Cortex of kidney (tissue), 1 donor: ENCODE measurements at places on chromosomes 4 and X.

GRCh38 chrX:74656079-74656745, 41.8 kb upstream of the RLIM start:
- no peak for DNase-seq

- DNase-seq: no peak
Measured at GRCh38 chr4:94378047-94378446, 35.4 kb upstream of the HPGDS start.

GRCh38 chr4:157804986-157805385, 367.8 kb downstream of the GASK1B start:
- DNase-seq: no peak

- DNase-seq: no peak
Measured at GRCh38 chr4:74942251-74942917, 9.5 kb downstream of the PARM1 start.

- DNase-seq: no peak
Measured at GRCh38 chr4:80776168-80776567, 254.3 kb upstream of the BMP3 start.

DNA sequence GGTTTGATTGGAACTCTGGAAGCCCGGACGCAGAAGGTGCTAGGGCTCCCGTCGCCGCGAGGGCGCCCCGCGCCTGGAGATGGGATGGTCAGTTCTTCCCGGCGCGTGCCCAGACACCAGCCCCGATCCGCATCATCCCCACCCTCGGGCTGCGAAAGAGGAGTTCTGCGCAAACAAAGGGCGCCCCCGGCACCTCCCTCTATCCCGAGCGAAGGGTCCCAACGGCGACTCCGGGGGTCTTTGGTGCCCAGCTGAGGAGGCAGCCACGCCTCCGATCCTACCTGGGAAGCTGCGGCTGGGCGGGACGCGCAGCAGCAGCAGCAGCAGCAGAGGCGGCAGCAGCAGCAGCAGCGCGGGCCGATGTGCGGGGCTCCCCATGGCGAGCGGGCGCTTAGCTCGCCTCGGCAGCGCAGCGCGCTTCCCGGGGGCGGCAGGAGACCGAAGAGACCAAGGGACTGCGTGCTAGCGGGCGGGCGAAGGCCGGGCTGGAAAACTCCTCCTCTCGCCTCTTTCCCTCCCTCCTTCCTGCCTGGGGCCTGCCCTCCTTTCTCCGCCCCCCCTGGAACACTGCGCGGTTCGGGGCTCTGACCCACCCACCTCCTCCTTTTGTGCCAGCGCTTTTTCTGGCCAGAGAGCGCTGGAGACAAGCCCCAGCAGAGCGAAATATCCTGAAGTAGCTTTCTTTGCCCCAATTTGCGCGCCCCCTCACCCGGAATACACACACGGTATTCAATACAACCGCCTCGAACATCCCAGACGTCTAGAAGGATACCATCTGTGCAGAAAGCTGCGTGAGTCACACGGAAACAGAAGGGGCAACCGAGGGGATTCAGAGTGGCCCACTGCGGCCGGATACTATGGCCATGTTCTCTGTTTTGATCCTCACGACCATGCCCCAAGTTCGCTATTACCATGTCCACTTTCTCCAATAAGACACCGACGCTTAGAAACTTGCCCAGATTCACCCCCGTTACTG, at the start of gene SRPX:
Gene SRPX, minus strand, starts transcription at position 457 of the 976 bp plus-strand sequence. Its CDS starts 79 bp downstream, at position 378.
- no peak for DNase-seq

DNA sequence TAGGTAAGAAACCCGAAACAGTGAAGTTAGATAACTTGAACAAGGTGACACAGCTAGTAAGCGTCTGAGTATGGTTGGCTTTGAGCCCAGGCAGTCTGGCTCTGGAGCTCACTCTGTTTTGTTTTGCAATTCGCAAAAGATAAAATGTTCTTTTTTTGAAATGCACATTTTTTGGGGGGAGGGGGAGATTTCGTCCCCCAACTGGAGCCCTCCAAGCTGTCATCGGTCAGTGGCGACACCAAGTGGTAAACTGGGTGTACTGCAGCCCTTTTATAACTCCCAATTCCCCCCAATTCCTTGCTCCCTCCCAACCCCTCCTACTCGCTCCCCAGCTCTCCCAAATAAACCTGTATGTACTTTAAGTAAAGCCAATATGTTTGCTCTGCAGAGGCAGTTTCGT, 2.8 kb upstream of the CLCN5 start:
- DNase-seq: no peak

GRCh38 chrX:151711787-151712186, 4.0 kb upstream of the FATE1 start:
- no peak for DNase-seq

DNA sequence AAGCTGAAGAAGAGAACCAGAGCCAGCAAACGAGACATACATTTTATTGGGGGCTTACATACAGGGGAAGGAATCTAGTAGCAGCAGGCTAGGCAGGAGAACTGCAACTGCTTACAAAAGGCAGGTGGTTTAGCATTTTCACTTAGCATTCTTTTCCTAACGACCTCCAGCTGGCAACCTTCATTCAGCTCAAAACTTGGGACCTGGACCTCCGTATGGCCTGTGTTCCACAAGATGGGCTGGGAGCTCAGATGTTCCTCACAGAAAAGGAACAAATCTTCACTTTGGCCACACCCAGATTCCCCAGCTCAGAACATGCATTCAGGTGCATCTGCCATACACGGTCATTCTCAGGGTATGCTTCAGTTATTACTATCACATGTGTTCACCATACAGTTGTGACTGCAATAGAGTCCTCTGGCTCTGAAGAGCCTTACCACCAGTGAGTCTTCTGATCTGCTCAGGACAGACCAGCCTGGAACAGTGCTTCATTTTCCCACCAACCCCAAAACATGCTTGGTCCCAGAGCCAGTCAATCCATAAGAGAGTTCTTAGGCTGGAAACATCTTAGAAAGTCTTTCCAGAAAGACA, 29.6 kb upstream of the AP1AR start:
- DNase-seq: no peak

DNA sequence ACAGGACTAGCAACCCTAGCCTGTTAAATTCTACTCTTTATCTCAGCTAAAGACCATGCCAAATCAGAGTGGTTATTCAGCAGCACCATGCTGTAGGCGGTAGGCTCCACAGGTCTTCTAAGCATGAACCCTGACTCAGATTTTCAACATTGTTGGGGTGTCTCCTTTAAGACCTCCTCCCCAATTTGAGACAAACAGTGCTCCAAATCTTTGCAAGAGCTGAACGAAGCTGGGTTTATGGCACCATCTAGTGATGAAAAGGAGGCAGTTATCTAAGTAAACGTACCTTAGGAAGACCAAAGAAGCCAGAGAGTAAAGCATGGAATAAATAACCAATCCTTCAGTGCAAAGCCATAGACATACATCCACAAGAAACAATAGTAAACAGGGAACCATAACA, 334.5 kb upstream of the SLC7A11 start:
- DNase-seq: no peak

DNA sequence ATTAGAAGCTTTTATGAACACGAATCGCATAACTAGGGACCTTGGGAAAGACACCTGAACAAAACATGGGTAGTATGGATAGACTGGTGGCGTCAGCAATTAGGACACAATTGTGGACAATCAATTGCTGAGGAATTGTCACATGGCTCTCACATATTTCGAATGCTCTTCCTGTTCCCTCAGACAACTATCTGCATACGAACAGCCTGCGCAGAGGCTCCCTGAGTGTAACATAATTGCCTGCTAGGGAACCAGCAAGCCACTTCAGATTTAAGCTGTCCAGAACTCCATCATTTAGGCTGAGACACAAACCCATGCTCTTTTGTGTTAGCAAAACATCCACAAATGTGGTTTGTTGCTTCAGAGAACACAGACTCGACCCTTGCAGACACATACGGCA, 160.8 kb downstream of the MGST2 start:
- no peak for DNase-seq

- no peak for DNase-seq
Measured at GRCh38 chr4:89267846-89268245, 39.8 kb downstream of the GPRIN3 start.

GRCh38 chr4:150046728-150047217, 31.5 kb upstream of the DCLK2 start:
- no peak for DNase-seq

GRCh38 chr4:117968606-117969005, 65.7 kb upstream of the NDST3 start:
- no peak for DNase-seq

DNA sequence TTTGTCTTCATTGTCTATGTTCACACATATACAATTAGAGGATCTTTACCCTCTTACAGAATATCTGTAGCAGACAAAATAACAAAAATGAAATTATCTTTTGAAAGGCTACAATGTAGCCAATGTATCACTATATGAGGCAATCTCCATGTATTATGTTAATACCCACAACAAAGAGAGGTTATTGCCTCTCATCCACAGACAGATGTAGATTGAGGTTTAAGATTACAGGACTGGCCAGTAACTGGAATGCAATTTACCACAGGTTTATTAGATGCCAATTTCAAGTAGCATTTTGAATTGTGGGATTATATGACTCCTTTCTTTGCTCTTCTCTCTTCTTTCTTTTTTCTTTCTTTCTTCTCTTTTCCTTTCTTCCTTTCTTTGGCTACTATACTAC, 242.6 kb downstream of the ANKRD50 start:
- DNase-seq: no peak

DNA sequence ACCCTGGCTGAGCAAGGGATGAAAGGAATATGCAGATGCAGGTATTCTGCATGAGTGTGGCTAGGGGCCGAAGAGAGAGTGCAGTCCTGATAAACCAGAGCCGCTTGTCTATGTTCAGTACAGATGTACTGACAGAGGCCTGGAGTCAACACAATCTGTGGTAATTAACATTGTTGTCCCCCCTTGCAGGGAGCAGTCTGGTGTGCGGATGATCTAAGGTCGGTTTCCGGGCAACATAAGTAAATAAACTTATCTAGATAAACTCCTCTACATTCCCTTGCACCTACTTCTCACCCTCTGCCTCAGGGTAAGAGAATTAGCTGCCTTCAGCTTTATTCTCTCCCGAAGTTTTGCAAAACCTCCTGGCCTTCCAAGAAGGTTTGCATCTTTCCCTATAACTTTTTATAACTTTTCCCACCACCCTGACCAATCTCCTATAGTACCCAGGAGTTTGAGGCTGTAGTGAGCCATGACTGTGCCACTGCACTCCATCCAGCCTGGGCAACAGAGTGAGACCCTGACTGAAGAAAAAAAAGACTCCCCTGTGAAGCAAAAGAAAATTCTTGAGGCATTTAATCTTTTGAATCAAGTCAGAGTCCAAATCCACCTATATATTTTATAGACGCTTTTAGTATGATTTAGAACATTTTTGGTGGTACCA, 26.6 kb downstream of the SNX25 start:
- DNase-seq: no peak

DNA sequence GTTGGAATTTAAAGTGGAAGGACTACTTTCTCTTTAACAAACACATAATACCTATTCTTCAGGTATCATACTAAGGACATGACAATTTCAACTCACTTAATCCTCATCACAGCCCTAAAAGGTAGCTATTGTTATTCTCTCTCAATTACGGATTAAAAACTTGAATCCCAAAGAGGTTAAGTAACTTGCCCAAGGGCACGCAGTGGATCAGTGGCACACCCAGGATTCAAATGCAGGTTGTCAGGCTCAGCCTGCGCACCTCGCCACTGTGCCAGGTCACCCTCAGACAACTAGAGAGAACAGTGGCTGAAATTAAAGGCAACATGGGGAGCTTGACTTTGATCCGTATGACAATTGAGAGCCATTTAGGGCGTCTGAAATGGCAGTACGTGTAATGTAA, 67.6 kb downstream of the MFAP3L start:
- no peak for DNase-seq

GRCh38 chrX:10685923-10686595, 65.7 kb upstream of the MID1 start:
- no peak for DNase-seq

DNA sequence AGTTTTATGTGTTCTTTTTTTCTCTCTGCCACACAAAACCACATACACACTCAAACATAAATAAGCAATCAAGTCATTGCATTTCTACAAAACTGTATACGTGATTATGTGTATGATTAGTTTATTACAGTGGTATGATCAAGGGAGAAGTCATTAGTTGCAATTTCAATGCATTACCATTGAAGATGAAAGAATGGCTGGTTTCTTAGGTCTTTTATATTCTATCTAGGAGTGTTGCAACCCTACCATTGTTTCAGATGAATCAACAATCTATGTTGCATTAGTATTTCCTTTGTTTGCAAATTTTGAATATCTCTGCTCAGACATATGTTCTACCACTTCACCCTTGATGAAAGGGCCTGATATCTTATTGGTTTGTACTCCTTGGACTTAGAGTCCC, 6.8 kb downstream of the ANXA3 start:
- no peak for DNase-seq

GRCh38 chrX:45660477-45660876, 459.8 kb upstream of the DIPK2B start:
- no peak for DNase-seq

DNA sequence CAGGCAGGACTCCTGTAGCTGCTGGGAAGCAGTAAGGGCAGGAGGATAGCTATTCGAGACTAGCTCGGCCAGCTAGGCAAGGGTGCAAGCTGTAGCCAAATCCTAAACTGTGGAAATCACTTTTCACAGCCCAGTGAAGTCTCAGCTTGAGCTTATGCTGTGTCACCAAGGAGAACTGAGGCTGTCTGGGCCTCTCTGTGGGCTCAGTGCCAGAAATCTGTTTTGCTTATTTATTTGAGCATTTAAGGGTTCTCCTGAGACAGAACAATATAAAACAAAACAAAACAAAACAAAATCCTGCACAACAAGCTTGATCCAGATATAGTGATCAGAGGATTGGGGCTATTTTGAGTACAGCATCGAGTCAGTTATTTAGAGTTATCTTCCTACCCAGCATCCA, 97.5 kb downstream of the FANCB start:
- no peak for DNase-seq

- no peak for DNase-seq
Measured at GRCh38 chr4:124173912-124174311, 538.6 kb downstream of the ANKRD50 start.

DNA sequence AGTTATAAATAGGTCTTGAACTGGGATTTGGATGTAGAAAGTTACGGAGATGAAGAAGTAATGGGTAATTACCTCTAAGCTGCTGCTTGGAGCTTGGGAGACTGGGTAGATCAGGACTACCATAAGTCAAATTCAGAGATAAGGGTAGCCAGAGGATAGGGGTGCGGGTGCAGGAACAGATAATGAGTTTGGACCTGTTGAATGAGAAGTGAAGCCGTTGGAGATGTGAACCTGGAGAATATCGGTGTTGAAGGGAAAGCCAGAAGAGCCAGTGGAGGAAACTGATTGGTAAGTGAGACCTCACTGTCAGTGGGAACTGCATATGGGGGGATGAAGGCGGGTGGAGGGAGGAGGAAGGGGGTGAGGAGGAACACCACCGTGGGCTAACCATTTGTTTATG, 618 bp upstream of the FOXO4 start:
- DNase-seq: no peak
